ENCODE measurements at places on chromosomes 7 and 10. TPM values are rescaled to one million over a fixed set of nuclear protein-coding genes. Genes with fewer than 3 reads are reported as not detected.
A peak's percentile ranks its signal among the peaks of the same experiment; 100 is the strongest.

The NKX6-2 gene
- total RNA-seq: not detected

The PRDX3 gene
- total RNA-seq: 189 TPM

The CYP3A7 gene
- total RNA-seq: 0.74 TPM

DNA sequence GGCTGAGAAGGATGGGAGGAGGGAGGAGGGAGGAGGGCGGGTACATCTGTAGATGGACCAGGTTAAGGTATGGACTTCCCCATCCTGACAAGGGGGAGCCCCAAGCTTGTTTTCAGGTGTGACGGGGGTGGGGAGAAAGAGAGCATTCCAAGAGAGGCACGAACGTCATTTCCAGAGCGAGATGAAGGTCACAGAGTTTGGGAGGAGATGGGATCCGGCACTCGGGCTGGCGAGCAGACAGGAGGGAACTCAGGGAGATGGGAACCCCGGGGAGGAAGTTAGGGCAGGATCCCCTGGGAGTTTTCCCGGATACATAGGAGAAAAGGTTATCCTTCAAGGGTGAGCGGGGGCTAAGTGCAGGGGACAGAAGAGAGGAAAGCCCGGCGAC lies 118.8 kb downstream of the CUX1 start:
- no peak for DNase-seq

The EVX1 gene
- not detected for total RNA-seq

DNA sequence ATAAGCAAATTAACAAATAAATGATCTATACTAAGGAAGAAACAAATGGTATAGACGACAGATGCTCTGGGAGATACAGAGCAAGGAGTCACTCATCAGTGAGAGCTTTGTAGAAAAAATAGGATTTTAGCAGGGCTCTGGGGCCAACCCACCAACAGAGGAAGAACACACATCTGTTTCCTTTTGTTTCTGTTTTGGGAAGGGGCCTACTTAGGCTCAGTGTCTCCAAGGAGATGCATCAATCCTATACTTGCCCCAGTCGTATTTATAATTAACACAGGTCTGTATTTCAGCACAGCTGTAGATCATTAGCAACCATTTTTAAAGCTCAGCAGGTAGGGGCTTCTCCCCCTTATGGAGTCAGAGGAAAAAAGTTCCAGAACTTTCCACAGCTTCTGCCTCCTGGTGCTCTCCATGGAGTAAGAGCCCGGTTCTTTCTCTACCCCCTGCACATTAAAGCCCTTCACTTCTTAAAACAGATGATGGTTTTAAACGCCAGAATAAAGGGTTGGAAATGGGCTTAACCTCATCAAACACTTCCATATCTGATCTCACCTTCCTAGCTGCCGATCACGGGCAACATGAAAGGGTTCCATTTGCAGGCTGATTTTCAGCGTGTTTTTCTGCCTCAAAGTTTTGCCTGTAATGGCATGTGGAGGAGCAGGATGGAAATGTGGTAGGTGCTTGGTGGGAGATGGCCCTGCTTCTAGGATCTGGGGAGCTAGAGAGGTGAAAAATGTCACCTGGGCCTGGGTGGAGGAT lies 291.7 kb downstream of the TCF7L2 start:
- DNase-seq: no peak

DNA sequence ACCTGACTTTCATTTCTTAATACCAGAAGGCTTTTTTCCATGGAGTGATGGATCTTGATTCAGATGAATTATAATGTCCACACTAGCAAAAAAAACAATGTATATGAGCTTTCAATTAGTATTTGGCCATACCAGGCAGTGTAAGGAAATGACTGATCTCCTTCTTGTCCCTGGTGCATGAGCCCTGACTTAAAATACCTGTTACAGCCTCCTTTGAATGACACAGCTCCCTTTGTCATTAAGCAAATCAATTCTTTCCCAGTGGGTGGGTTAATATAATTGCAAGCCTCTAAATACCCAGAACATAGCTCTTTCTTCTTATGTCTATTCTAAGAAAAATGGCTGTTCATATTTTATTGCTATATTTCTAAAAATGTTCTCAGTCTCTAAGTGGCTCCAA lies 164.7 kb downstream of the C1GALT1 start:
- no peak for DNase-seq

The KAT6B gene
- total RNA-seq: 38.9 TPM

DNA sequence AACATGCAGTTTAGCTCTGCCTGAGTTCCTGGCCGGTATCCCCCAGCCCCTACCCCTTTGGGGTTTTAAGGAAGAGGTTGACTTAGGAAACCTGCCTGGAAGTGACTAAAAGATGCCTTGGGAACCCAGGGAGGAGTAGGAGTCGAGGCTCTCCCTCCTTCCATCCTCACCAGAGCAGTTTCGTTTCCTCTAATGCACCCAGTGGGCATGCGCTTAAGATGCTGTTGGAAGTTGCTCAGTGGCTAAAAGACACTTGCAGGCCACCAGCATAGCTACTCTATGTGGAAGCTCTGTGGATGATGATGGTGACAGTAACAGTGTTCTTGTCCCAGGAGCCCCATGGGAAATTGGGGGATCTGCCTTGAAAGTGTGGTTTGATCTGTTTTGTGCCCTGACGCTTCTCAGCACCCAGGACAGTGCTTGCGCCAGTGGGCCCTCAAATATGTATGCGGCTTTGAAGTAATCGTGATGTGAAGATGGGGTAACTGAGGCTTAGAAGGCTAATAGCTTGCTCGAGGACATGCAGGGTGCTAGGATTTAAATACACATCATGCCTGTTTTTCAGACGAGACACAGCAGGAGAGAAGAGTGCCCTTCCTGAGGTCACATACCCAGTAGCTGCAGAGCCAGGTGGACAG lies 32.0 kb downstream of the TBATA start:
- DNase-seq: no peak

GRCh38 chr7:71148098-71148497 lies 16.2 kb downstream of the GALNT17 start:
- DNase-seq: no peak

DNA sequence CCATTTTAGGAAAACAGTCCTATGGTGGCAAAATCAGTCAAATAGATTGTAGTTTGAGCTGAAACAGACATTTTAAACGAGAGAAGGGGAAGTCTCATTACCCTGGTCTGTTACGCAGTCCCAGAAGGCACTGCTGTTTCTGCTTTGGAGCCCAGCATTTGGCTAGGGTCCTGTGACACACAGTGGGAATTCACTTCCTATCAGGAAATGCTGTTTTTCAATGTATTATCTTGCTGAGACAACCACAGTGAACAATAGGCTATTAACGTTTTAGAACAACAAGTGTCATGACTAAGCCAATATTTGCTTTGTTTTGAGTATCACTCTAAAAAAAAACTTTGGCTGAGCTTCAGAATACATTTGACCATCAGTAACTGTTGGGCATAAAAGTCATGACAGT lies 74.1 kb downstream of the ADD3 start:
- DNase-seq: peak; percentile 89

DNA sequence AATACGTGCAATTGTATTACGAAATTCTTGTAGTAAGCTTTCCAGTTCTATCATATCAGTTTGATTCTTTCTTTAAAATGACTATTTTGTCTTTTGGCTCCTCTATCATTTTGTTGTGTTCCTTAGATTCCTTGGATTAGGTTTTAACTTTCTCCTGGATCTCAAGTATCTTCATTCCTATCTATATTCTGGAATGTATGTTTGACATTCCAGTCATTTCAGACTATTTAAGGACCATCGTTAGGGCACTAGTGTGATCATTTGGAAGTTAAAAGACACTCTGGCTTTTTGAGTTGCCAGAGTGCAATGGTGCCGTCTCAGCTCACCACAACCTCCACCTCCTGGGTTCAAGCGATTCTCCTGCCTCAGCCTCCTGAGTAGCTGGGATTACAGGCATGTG lies 45.7 kb upstream of the SFTPD start:
- DNase-seq: no peak

DNA sequence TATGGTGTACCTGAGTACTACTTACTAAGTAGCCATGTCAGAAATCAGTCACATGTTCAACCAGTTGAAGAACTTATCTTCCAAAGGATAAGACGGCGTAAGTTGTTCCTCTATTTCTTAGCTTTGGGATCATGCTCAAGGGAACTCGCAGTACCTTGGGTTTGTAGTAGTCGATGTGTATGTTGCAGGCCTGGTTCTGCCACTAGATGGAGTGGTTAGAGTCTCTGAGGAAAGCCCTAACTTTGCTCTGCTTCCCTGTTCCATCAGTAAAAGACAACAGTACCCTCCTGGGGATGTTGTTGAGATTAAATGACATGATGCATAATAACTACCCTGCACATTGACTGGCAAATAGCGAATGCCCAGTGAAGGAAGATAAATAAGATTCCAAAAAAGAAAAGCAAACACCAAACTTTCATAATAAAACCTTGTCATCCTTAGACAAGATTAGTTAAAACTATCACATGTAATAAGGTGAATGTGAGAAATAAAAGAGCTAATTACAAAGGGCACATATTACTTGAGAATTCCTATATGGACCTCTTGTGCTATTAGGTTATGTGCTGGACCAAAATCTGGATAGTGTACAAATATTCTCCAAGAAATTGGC lies 165.9 kb downstream of the ABCA13 start:
- peak; percentile 6 for DNase-seq

The ASB10 gene
- not detected for total RNA-seq

DNA sequence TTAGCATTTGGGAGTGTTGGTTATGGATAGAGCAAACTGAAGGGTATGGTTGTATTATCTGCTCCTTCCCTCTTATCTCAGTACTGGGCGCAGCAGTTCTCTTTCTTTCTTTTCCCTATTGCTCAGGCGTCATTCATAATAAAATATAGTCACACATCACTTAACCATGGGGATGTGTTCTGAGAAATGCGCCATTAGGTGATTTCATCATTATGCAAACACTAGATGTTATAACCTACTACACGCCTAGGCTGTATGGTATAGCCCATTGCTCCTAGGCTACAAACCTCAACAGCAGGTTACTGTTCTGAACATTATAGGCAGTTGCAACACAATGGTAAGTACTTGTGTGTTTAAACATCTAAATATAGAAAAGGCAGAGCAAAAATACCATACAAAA lies 401.7 kb downstream of the EXOC4 start:
- no peak for DNase-seq

- no peak for DNase-seq
Observed at GRCh38 chr7:6648815-6649104, 11.6 kb downstream of the ZNF316 start.

The HOXA4 gene
- 0.57 TPM for total RNA-seq

GRCh38 chr7:135322571-135323340 lies 89.1 kb downstream of the STRA8 start:
- DNase-seq: no peak

The PRSS37 gene
- not detected for total RNA-seq

All from fibroblast of the aortic adventitia (primary cell).